ENCODE measurements at places on chromosomes 16 and 17.

DNA sequence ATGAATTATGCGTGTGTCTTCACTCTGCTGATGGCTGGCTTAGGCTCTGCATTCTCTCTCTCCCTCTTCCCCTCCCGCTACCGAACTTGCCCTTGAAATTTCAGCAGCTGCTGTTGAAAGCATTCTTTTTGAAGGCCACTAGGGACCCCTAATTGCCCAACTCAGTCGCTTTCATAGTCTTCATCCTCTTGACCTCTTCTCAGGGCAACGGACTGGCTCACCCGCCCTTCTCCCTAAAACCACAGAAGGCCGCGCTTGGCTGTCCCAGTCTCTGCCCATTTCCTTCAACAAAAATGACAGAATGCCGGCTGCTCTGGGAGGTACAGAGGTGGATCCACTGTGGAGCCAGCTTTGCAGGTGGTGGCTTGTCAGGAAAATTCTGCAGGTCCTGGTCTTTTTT lies 21.0 kb upstream of the FMNL1 start:
- DNase-seq, result peak; percentile 20

- no peak for DNase-seq
Observed at GRCh38 chr16:65831903-65832666, 534.4 kb upstream of the CDH5 start.

DNA sequence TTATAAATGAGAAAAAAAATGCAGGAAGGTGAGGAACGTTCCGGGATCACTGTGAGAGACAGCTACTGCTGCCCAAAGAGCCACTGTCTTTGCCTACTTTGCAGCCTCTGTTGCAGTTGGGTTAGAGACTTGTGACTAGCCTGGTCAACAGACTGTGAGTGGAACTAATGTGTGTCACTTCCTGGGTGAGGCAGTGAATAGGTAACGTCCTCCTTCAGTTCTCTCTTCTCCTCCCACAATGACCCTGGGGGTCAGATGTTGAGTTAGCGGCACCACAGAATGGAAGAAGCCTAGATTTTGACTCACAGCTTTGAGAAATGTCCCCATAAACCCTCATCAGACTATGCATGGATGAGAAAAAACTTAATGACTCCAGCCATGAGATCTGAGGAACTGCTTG lies 5.2 kb downstream of the C16orf46 start:
- no peak for DNase-seq

DNA sequence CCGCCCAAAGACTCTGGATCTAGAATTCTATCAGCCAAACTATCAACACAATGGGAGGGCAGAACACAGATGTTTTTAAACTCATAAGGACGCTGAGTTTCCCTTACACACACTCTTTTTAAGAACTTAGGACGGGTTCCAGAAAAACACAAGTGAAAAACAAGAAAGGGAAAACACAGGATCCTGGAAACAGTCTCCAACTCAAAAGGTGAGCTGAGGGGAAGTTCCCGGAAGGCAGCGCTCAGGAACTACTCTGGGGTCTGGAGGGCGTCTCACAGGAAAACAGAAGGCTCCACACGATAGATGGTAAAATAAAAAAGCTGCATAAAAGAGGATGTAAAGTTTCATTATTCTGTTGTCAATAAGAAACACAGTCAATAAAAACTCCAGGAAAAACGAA lies 80.2 kb upstream of the DOC2B start:
- no peak for DNase-seq

DNA sequence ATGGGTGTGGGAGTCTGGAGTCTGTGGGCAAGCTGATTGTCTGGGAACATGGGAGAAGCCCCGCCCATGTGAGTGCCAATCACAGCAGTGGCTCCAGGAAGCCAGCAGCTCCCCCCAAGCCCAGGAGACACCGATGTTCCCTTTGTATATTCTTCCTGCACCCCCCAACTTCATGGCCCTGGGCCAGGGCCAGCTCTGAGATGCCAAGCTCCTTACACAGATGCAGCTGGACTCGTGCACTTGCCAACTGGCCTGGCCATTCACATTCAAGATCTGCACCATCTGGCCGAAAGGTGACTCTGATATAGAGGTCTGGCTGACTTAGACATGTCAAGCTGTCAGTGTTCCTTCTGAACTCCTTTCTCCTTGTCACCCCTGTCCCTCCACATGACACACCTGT lies 50.5 kb downstream of the CACNG5 start:
- no peak for DNase-seq

DNA sequence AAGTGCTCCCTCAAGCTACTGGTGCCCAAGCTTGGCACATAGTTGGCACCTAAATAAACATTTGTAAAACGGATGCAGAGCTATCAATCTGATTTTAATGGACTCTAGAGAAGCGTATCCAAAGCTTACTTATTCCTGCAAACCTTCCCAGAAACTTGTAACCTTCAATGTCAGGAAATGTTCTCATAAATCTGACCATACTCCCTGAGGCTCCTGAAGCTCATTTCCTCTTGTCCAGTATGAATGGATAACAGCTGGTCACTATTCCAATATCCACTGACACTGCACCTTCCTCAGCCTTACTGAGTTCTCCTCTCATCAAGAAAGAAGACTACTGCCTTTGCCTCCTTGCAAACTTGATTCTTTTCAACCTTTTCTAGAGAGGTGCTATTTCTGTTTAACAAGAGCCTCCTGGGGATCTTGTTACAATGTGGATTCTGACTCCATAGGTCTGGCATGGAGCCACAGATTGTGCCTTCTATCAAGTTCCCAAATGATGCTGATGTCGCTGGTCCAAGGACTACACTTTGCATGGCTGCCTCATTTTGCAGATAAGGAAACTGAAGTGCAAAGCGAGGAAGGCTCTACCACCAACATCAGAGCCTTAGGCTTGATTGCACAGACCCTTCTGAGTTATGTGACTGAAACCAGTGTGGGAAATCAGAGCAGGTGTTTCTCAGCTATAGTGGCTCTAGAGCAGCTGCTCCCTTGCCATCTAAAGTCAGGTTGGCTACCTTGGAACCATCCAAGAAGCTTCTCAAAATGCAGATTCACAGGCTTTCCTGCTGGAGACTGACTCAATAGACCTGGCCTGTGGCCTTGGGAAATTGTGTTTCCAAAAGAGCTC lies 377.8 kb downstream of the SOX9 start:
- DNase-seq, result no peak

DNA sequence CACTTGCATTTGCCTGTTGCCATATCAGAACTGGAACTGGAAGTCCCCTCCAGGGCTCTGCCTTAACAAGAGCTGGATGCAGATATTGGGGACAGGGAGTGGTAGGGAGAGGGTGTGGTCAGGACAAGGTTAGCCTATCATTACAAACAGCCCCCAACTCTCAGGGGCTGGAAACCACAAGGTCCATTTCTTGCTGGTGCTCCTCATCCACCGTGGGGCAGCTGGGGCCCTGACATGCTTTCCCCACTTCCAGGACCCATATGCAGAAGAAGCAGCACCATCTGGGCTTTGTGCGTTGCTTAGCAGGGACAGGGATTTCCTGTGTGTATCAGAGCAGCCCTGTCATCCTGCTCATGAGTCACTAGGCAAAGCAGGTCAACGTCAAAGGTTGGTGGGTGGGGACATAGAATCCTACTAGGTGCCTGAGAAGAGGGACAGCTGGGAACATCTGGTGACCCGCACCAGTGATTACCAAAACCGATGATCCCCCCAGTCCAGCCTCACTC lies 26.9 kb downstream of the RGS9 start:
- peak; percentile 81 for DNase-seq

DNA sequence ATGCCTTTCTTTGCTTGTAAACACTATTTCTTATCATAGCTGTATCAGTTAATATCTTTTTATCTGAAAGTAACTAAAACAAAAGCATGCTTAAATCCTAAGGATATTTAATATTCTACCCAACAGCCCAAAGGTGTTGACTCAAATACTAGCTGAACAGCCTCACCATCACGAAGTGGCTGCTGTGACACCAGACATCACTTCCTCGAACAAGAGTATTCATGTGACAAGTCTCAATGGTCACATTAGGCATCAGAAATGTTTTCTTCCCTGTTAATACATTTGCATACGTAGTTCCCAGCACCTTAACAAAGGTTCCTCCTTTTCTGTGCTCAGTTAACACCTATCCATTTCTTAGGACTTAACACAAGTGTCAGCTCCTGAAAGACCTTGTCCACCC lies 193.8 kb upstream of the DYNLRB2 start:
- no peak for DNase-seq

- DNase-seq, result no peak
Observed at GRCh38 chr16:74713876-74714275, 13.2 kb upstream of the MLKL start.

DNA sequence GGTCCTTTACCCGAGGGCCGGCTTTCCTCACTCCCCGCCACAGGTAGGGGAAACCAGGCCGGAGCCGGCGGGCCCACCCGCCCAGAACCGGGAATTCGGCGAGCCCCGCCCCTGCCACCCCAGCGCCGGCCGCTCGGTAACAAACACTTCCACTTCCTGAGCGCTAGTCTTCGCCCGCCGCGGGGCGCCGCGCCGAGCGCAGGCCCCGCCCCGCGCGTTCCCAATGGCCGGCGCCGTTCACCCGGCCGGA lies 224 bp upstream of the NHERF1 start:
- no peak for DNase-seq
